Erythroblast (primary cell): ENCODE measurements at places on chromosomes 6 and 20.

DNA sequence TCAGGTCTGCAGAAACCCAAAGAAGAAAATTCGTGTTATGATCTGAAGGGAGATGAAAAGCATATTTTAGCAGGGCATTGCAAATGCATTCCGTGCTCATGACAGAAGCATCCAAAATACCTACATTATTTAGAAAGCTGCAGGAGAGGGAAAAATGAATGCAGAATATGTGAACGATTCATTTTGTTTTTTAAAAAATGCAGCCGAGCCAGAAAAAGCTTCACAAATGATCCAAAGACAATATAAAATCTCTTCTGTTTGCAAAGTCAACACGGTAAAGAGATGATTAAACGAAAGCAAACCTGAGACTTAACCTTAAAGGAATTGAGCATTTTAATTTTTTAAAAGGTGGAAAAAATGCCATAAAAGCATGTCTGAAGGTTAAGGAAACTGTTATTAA is 136.1 kb upstream of the SULF2 start:
- DNase-seq = no peak

DNA sequence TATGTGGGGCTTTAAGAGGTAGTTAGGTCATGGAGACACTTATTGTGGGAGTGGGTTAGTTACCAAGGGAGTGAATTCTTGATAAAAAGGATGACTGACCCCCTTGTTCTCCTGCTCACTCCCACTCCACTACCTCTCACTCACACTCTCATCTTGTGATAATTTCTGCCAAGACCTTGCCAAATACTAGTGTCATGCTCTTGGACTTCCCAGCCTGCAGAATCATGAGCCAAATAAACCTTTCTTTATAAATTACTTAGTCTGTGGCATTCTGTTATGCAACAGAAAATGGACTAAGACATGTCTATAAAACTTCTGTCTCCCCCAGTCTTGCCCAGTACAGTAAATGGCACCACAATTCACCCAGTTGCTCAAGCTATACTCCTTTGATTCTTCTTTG is 93.3 kb downstream of the COL21A1 start:
- DNase-seq = no peak

DNA sequence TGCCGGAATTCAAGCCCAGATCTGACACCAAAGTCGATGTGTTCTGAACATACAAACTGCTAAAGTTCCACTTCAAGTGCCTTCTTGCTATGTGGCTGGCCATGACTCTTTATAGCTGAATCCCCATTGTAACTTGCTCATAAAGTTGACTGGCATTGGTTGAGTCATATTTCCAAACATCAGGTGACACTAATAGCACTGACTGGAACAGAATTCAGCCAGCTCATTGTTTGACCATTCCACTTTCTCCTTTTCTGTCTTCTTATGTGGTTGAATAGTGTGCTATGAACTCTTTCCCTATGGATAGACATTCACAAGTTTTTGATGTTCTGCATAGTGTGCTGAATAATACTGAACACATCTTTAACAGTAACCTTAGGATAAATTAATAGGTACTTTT is 266.2 kb upstream of the ZFP64 start:
- DNase-seq = no peak

DNA sequence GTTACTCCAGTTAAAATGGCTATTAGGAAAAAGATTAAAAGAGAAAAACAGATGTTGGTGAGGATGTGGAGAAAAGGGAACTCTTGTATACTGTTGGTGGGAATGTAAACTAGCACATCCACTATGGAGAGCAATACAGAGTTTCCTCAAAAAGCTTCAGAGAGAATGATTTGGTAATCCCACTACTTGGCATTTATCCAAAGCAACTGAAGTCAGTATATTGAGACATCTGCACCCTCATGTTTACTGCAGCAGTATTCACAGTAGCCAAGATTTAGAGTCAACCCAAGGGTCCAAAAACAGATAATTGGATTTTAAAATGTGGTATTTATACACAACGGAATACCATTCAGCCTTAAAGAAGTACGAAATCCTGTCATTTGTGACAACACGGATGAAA is 469.5 kb downstream of the QKI start:
- no peak for DNase-seq

- no peak for DNase-seq
Measured at GRCh38 chr6:24931718-24932691, 3.8 kb downstream of the RIPOR2 start.

DNA sequence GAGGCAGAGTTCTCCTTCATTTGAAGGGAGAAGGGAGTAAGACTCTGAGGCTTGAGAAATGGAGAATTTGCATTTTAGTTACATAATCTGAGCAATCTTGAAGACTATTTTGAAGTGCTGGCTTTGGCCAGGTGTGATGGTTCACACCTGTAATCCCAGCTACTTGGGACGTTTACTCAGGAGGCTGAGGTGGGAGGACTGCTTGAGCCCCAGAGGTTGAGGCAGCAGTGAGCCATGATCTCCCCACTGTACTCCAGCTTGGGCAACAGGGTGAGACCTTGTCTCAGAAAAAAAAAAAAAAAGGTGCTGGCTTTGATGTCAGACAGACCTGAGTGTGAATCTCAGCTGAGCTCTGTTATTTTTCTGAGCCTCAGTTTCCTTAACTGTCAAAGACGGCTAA is 12.4 kb upstream of the ARMC12 start:
- DNase-seq = no peak

- DNase-seq = no peak
Measured at GRCh38 chr20:57240581-57241362, 25.7 kb downstream of the BMP7 start.

GRCh38 chr6:139149383-139149782 is 14.5 kb downstream of the HECA start:
- DNase-seq = no peak

GRCh38 chr20:33812152-33812849 is 1.2 kb downstream of the CHMP4B start:
- DNase-seq = peak; percentile 52

DNA sequence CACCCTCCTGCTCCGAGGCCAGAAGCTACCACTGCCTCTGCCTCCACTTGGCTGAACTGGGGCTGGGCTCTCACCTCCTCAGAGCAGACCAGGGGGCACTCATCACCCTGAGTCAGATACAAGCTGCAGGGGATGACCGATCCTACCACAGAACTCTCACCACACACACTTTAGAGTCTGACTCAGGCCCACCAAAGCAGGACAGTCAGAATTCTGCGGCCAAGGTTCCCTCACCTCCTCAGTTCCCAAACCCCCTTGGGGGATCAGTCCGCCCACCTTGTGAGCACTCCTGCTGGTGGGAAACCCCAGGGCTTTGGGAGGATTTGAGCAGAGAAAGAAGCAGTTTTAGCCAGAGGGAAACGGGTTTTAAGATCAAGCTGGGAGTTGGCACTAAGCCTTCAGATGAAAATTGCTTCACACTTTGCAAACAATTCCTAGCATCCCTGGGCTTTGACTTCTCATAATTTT is 587.8 kb upstream of the JAG1 start:
- no peak for DNase-seq

GRCh38 chr20:32018269-32019155 is 8.3 kb downstream of the CCM2L start:
- DNase-seq = no peak

DNA sequence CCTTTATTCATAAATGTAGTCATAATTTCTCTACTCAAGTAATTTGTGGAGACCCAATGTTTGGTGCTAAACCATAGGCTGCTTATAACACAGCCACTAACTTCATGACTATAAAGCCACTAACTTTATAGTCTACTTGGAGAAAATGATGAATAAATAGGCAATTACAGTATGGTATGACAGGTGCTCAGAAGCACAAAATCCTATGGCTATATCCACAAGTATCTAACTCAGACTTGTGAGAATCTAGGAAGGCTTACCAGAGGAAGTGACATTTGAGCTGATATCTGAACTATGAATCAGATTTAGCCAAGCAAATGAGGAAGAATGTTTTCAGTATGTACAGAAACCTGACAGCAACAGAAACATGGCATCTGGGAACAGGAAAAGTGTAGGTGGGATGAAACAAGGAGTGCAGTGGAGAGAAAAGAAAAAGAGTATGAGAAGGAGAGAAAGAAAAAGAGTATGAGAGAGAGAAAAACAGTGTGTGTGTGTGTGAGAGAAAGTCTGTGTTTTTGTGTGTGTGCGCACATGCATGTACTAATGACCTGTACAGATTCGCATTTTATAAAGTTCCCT is 59.9 kb downstream of the REV3L start:
- DNase-seq = no peak

- no peak for DNase-seq
Measured at GRCh38 chr20:31747640-31748039, 8.6 kb downstream of the TPX2 start.

DNA sequence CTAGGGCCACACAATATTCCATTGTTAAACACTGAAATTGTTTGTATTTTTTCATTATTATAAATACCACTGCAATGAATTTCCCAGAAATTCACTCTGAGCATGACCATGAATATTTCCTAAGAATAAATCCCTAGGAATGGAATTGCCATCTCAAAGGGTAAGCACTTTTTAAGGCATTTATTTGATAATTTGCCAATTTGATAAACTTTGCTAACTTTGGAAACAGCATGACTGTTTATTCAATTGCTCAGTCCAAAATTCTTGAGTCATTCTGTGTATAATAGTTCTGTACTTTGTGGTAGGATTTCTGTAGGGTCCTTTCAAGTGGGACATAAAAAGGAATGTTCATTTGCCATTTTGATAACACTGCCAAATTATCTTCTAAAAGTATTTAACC is 44.2 kb upstream of the TOX2 start:
- DNase-seq = no peak

GRCh38 chr6:2081155-2082138 is 164.0 kb downstream of the GMDS start:
- no peak for DNase-seq
